Activated effector memory CD4-positive, alpha-beta T cell treated with anti-CD3 and anti-CD28 coated beads, Interleukin-2, amount 50 U/mL, for 16 hours (primary cell): ENCODE measurements at places on chromosomes 5 and 9.

GRCh38 chr9:5556101-5556705 is 45.9 kb downstream of the PDCD1LG2 start:
- no peak for DNase-seq

- DNase-seq, result no peak
Observed at GRCh38 chr5:142427015-142427364, 102.2 kb upstream of the SPRY4 start.

DNA sequence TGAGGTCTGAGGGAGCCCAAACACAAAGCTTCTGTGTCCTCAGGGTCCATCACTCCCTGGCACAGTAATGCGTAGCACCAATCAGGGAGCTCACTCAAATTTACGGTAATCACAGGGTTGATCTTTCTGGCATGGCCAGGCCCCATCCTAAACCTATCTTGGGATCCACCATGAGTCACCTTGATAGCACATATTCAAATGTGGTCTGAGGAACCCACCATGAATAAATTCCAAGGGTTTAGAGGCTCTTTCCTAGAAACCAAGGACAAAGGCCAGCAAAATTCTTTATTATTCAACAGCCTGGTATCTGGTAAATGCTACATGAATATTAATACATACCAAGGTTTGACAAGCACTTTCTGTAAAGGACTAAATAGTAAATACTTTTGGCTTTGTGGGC is 254.5 kb downstream of the TLR4 start:
- no peak for DNase-seq

- DNase-seq, result no peak
Observed at GRCh38 chr5:121982146-121982892, 20.5 kb downstream of the SRFBP1 start.

- DNase-seq, result no peak
Observed at GRCh38 chr5:73816656-73817420, 190.8 kb downstream of the ARHGEF28 start.

GRCh38 chr9:38359689-38360385 is 32.7 kb upstream of the ALDH1B1 start:
- peak; percentile 14 for DNase-seq

- DNase-seq, result no peak
Observed at GRCh38 chr9:134171316-134172197, 7.2 kb upstream of the RNU6ATAC start.

DNA sequence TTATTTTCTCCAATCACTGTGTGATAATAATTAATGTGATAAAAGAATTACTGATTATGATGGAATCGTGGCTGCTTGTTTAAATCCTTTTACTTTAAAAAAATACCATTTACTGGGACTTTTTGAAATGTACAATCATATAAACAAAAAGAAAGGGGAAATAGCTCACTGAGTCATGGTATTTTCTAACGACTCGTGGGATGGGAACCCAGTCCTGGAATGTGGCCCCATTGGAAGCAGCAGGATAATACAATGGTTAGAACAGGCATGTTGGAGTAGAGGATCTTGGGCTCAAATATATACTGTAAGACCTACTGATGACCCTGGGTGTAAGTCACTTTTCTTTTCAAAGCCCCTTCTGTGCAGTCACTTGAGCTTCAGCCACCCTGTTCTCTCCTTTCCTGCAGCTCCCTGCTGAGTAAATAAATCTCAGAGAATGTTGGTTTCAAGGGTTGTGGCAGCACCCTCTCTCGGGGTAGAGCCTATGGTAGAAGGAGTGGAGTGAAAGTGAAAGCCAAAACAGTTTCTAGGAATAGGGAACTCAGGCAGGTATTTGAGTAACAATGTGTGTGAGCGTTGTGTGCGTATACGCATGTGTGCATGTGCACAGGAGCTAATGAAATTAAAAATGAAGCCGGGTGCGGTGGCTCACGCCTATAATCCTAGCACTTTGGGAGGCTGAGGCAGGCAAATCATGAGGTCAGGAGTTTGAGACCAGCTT is 40.8 kb upstream of the LARP1 start:
- DNase-seq, result no peak

- DNase-seq, result no peak
Observed at GRCh38 chr9:4114569-4115505, 185.0 kb downstream of the GLIS3 start.

- DNase-seq, result no peak
Observed at GRCh38 chr9:108671176-108671575, 184.6 kb downstream of the ACTL7B start.

DNA sequence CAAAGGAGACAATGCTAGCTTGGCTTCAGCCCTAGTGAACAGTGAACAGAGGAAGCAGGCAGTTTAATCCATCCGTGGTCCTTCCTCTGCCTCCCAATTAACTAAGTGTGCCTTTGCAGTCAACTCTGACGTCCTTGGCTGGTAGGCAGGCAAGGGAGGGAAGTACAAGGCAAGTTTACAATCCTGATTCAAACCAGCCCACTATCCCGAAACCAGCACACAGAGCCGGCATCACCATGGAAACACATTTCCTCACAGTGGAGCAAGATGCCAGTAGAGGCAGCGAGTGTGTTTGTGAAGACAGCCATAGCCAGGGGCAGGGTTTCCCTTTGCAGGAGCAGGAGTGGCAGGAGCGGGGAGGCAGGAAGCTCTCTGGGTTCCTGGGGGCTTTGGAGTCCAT is 73.9 kb downstream of the GOLPH3 start:
- no peak for DNase-seq

DNA sequence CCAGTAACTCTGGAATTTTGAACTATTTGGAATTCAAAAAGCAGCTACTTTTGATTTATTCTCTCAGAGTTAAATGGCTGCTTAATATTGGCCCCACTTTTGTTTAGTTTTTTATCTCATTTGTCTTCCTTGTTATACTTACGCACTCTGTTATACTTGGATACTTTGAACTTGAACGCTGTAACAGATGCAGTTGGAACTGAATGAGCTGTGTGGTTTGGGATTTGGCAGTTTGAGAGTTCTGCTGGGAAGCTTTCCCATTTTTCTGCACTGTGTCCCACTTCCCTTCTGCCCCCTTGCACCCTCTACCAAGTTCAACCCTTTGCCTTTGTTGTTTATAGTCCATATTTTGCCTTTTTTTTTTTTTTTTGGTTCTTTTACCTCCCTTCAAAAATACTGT is 3.8 kb downstream of the RHOBTB3 start:
- no peak for DNase-seq

GRCh38 chr5:10457682-10458574 is 16.2 kb downstream of the ROPN1L start:
- DNase-seq, result no peak

- no peak for DNase-seq
Observed at GRCh38 chr9:33197279-33198152, 30.4 kb upstream of the B4GALT1 start.

DNA sequence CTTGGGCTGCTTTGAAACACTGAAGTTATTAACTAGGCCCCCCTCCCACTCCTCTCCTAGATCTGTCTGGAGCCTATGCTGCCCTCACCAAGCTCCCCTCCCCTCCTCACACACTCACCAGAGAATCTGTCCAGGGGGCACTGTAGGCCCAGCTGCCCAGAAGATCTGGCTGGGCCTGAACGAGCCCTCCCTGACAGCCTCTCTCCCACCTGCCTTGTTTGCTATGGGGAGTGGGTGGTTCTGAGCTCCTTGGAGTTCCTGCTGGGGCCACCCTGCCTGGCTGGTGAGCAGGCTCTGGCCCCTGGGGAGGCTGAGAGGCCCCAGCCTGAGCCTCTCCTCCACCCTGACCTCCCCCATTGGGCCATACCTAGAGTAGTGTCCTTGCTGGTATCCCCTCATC is 75.1 kb downstream of the PSD2 start:
- DNase-seq, result no peak

- no peak for DNase-seq
Observed at GRCh38 chr9:2749485-2749884, 32.2 kb downstream of the KCNV2 start.

- peak; percentile 17 for DNase-seq
Observed at GRCh38 chr5:179223961-179224360, 121.3 kb downstream of the ADAMTS2 start.

- DNase-seq, result no peak
Observed at GRCh38 chr9:4933177-4933576, 51.9 kb upstream of the JAK2 start.

DNA sequence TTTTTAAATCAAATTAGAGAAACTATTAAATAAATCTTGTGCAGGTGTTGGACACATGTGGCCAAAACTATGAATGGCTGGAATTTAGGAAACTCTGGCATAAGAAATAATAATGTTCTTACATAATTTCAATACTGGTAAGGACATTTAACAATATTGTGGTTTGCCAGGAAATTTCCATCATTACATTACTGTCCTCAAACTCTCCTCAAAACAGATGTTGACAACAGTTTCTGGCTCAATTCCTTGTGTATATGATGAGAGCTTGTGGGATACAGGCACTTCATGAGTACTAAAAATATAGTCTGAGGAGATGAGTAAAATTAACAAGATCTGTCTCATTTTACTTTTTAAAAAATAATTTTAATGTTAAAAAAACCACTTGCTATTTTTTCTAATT is 27.9 kb downstream of the MCTP1 start:
- no peak for DNase-seq

GRCh38 chr5:52987711-52988331 is 1.3 kb upstream of the ITGA2 start:
- DNase-seq, result no peak

DNA sequence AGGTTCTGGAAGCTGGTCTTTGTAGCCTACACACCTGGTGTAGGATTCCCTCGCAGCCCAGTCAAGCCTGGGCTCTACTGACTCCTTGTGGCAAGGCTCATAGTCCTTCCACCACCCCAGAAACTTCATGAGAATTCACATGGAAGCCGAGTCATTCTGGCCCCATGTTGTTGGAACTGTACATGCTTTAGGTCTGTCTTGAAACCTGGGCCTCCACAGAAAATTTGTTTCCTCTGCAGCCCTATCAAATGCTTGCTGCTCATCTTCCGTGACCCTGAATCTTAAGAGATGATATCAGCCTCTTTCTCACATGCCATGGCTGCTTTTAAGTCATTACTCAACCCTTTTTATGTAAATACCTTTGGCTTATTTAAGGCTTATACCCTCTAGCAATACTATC is 113.4 kb upstream of the GRHPR start:
- no peak for DNase-seq

DNA sequence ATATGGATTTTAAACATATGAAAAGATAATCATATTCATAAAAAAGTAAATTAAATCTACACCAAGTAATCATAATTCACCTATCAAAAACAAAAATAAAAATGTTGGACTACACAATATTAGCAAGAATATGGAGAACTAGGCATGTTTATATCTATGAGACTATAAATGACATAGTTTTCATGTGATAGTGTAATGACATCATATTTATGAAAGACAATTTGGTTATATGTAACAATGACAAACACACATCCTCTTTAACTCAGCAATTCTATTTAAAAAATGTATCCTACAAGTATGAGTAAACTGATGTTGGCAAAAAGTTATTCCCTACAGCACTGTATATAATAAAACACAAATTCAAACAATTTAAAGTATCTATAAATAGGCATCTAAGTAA is 312.3 kb downstream of the EDIL3 start:
- DNase-seq, result no peak

DNA sequence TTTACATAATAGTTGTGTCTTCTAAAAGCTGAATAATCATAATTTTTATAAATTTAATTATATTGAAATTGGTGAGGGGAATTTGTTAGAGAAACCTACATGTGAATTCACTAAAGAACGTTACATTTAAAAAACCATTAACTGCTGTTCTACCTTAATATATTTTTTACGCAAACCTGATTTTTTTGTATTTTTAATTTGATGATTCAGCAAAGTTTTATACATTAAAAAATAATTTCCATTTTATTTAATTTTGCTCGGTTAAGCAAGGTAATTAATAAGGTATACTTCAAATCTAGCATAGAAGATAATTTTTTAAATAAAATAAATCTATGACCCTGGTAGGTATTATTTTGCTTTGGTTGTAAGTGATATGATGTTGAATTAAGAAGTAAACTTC is 114.3 kb downstream of the SNCAIP start:
- no peak for DNase-seq

DNA sequence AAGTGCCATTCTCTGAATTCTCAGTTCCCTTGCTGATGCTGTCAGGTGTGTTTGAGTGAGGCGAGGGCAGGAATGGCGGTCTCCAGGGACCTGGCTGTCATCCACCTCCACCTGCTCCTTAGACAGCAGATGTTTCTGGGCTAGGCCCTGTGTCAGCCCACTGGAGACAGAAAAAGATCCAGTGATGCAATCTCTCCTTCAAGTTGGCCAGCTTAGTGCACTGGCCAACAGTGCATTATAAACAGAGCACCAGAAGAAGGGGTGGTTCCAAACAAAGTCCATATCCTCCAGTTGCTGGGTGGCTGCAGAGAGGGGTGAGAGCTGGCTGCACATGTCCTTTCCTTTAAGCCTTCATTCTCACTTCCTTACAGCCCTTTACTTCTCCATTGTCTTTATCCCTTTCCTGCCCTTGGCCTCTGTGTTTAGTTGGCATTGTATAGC is 26.5 kb downstream of the NANS start:
- no peak for DNase-seq

GRCh38 chr9:36486933-36487481 is 85.7 kb upstream of the MELK start:
- DNase-seq, result peak; percentile 82

GRCh38 chr5:170306381-170306831 is 8.8 kb upstream of the LCP2 start:
- DNase-seq, result no peak

DNA sequence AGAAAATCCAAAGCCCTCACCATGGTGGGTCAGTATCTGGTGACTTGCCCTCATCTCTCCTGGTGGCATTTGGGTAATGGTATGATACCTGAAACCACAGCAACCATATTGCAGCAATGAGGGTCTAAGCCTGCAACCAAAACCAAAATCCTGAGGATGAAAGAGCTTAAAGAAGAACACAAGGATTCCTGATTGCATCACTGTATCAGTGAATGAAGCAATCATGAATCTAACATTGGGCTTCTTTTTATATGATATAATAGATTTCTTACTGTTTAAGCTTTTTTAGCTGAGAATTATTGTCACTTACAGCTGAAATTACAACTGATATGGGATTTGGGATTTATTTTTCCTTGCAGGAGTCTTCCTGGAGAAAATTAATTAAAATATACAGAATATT is 269.9 kb downstream of the MEF2C start:
- no peak for DNase-seq

DNA sequence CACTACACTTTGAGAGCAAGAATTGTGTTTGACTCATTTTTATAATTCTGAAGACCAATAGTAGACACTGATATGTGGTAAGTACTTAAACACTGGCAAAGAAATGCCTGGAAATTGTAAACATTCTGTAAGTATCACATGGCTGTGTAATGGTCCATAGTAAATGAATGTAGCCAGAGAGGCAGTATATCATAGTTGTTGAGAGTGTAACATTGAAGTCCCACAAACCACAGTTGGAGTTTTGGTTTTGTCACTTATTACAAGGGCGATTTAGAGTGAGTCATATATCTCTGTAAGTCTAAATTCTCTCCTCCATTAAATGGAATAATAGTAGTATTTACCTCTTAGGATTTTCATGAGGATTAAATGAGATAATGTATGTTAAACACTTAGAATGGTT is 181.1 kb upstream of the MEF2C start:
- DNase-seq, result no peak

- no peak for DNase-seq
Observed at GRCh38 chr9:75707191-75707590, 183.3 kb upstream of the PCSK5 start.
